ENCODE measurements at places on chromosomes 4 and X.

- no peak for DNase-seq
Observed at GRCh38 chr4:163167333-163167626, 590 bp upstream of the NAF1 start.

- peak; percentile 7 for DNase-seq
Observed at GRCh38 chr4:38452009-38452408, 212.0 kb upstream of the KLF3 start.

DNA sequence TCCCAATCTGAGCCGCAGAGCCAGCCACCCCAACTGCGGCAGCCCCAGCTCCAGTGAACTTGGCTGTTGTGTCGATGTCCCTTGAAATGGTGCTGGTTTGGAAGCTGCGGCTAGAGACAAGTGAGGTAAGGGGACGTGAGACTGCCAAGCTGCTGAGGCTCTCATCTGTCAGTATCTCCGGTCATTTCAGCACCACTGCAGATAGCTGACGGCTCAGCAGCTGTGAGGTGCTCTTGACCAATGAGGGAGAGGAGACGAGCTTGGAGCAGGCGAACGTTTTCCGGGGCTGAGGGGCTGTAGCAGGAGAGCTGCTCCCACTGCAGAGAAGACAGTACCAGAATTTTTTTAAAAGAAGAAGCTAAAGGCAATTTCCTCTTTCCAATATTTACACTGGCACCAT lies 175.5 kb upstream of the CASK start:
- DNase-seq: no peak

GRCh38 chrX:13786048-13786447 lies 30.8 kb downstream of the GPM6B start:
- DNase-seq: no peak

- peak; percentile 30 for DNase-seq
Observed at GRCh38 chr4:70505151-70505748, 13.1 kb upstream of the AMTN start.

- peak; percentile 22 for DNase-seq
Observed at GRCh38 chr4:177393236-177393635, 49.0 kb downstream of the AGA start.

DNA sequence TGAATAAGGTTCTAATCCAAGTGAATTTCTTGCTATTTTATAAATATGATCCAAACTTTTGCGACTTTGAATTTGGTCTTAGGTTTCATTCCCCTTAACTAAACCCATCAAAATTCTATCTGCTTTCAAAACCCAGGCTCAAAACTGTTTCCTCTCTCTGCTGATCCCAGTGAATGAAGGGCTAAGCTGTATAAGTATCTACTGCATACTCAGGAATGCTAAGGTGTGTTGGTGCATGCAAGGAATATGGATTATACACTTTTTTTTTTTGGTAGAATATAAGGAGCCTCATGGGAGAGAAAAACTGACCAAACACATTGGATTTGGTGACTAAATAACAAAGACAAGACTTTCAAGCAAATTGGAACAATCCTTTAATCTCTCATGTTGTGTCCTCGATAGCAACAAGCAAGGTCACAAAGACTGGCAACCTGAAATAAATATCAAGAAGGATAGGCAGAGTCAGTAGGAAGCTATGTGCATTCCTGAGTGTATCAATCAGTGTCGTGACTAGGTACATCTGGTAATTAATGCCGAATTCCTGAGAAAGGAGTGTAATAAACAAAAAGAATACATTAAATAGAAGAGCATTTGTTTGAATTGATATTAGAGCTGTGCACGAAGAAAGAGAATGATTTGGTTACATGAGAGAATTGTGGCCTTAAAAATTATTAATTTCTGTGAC lies 74.3 kb upstream of the KCTD8 start:
- DNase-seq: no peak

DNA sequence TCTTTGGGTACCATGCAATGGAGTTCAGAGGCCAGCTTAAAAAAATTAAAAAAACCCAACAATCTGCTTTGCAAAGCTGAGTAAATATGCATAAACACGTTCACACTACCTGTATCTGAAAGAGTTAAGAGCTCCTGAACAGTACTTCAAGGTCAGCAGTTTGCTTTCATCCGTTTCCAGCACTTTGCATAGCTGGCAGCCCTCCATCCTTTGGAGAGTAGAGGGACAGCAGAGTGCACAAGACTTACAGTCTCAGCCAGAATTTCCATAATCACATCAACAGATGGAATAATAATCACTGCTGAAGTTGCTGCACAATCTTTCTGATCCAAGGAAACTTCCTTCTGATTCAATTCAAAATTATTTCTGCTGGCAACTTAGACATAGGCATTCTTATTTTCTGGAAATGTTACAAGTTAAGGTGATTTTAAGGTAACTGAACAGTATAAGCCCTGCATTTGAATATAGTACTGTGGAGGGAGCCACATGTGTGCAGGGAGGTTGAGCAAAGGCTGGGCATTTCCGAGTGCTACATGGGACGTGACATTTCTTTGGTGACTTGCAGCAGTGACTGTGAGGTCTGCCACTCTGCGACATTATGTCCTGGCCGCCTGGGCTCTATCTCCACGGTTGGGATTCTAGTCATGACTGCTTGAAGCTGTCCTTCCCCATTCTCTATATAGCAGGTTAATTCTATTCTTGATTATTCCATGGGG lies 73.5 kb upstream of the EMCN start:
- no peak for DNase-seq

- DNase-seq: no peak
Observed at GRCh38 chrX:155778844-155779553, 102.1 kb upstream of the VAMP7 start.

- no peak for DNase-seq
Observed at GRCh38 chr4:40933272-40934053, 183.7 kb downstream of the NSUN7 start.

DNA sequence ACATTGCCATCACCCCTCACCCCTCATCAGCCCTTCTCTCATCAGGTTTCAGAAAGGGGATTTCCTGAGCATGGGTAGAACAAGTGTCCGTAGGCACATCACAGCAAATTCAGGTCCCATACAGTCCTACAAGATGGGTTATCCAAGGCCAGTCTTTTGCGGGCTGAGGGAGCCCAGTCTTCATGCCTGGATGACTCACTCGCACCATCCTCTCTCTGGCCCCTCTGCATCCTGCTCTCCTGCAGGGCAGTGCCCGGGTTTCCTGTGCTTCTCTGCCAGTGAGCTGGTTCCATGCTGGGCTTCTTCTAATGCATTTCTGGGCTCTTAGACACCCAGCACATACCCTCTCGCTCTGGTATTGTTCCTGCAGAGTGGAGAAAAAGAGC lies 7.3 kb upstream of the INTS6L start:
- no peak for DNase-seq

DNA sequence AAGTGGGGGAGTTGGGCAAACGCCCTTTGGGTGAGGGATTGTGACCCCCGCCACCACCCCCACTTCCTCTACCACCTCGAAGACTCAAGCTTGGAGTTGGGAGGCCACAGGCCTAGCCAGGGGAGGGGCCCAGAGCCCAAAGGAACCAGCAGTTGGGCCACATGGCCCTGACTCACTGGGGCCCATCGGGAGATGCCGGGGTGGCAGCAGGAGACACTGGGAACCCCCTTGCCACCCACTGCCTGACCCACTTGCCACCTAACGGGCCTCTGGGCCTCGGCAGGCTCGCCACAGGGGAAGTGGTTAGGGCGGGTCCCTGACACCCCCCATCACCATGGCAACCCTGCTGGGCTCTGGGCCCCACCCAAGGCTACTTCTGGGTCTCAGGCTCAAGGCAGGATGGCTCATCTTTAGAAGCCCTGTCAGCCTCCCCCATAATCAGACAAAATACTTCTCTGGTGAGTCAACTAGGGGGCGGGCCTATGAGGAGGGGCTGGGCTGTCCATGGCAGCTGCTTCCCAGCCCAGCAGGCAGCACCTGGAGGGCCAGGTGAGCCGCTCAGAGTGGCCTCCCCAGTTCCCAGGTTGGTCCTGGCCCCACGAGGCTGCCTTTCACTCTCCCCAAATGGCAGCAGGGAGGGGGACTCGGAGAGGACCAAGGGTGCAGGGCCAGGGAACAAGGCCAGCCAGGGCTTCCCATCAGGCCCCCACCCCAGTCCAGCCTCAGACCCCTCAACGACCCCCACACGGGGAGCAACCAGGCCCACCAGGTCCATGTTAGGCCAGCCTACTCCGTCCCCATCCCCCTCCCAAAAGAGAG lies 5.6 kb downstream of the FLNA start:
- DNase-seq: peak; percentile 91

DNA sequence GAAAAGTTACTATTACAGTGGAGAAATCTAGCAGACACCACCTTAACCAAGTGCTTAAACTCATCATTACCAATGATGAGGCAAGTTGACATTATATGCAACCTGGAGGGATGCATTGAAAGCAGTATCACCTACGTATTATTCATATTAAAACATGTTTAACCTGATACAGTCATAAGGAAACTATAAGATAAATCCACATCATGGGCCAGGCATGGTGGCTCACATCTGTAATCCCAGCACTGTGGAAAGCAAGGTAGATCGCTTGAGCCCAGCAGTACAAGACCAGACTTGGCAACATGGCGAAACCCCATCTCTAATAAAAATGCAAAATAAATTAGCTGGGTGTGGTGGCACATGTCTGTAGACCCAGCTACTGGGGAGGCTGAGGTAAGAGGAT lies 22.3 kb upstream of the INTU start:
- DNase-seq: no peak

GRCh38 chr4:168451744-168452390 lies 28.4 kb downstream of the DDX60L start:
- DNase-seq: no peak

DNA sequence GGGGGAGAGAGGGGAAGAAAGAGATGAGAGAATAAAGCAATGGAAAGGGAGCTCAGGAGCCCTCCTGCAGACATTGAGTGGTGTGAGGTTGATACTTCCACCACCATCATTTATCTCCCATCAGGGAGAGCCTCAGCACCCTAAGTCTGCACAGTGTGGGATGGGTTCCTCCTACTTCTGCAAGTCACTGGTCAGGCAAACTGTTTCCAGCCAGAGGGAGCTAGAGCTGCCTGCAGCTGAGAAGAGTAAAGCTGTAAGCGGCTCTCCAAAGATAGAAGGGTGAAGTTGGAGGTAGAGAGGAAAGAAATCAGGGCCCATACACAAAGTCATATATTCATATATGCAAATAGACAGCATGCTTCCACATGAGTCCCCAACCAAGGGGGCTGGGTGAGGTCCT lies 21.9 kb upstream of the ZNF81 start:
- DNase-seq: no peak

DNA sequence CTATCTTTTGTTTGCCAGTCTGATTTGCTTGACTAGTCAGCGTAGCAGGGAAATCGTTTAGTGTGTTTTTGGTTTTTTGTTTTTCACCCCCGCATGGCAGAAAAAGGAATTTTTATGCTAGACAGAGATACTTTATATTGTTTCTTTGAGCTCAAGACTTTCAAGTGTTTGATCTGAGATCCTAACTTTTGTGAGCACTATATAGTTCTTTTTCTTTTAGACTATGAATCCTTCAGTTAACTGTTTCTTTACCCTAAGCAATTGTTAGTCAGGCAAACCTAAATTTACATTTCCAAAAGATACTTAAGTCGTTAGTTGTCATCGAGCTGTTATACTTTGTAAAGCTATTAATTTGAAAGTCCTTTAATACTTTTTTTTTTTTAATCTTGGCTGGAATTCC lies 73.3 kb downstream of the RAP1GDS1 start:
- DNase-seq: no peak

DNA sequence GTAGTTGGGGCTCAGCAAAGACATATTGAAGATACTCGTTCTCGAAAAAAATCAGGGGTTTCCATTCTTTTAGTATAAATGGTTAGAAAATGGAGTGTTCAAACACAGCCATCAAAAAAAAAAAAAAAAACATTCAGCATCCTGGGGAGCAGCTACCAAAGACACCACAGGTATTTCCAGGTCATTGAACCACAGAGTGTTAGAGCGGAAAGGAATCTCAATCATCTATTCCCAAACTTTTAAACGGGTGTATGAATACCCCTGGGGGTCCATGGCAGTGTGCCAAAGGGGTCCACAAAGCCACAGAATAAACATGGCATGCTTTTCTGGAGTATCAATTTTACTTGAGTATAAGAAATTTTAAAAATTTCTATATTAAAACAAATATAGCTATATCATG lies 6.9 kb upstream of the FGF16 start:
- no peak for DNase-seq

GRCh38 chr4:159414305-159414704 lies 311.4 kb downstream of the RAPGEF2 start:
- no peak for DNase-seq

GRCh38 chr4:97016186-97016907 lies 1126.9 kb downstream of the STPG2 start:
- DNase-seq: no peak

DNA sequence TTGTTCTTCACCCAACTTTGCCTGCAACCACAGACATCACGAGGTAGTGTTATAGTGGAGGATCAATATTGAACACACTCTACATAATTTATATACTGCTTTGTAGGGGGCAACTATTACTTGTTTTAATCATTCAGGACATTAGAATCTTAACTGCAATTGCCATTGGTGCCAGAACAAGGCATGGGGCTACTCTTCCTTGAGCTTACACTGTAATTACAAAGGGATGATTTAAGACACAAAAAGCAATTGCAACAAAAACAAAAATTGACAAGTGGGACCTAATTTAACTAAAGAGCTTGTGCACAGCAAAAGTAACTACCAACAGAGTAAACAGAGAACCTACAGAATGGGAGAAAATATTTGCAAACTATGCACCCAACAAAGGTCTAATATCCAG lies 24.0 kb upstream of the DDX53 start:
- DNase-seq: no peak

- DNase-seq: no peak
Observed at GRCh38 chr4:58368221-58368620, 1258.0 kb upstream of the IGFBP7 start.

DNA sequence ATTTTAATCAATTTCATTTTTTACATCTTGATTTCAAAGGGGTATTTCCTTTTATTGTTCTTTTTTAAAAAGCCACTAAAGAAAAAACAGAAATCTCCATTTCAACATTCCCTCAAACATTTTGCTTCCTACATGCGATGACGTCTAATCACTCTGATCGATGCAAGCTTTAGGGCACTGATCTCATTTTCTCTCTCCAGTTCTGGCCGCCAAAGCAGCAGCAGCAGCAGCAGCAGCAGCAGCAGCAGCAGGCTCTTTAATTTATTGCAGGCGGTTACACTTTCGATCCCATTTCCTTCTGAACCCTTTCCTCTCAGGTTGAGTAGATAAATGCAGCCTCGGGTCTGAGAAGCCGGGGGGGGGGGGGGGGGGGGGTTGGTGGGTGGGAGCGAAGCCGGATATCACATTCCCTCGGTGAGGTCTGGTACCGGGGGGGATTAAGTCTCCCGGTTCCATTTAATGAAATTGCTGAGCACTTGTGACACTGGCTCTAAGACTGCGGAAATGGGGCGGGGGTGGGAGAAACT lies 3.4 kb upstream of the PCDH7 start:
- DNase-seq: no peak

- DNase-seq: no peak
Observed at GRCh38 chr4:146437778-146438177, 84.0 kb downstream of the SLC10A7 start.

- no peak for DNase-seq
Observed at GRCh38 chrX:104854790-104855340, 288.9 kb downstream of the IL1RAPL2 start.

Measured in activated naive CD8-positive, alpha-beta T cell treated with anti-CD3 and anti-CD28 coated beads for 36 hours (primary cell).